ENCODE measurements at places on chromosomes 12 and 14.

- DNase-seq, result no peak
These were observed 79.0 kb downstream of the TMX1 start for GRCh38 chr14:51318813-51319597.

DNA sequence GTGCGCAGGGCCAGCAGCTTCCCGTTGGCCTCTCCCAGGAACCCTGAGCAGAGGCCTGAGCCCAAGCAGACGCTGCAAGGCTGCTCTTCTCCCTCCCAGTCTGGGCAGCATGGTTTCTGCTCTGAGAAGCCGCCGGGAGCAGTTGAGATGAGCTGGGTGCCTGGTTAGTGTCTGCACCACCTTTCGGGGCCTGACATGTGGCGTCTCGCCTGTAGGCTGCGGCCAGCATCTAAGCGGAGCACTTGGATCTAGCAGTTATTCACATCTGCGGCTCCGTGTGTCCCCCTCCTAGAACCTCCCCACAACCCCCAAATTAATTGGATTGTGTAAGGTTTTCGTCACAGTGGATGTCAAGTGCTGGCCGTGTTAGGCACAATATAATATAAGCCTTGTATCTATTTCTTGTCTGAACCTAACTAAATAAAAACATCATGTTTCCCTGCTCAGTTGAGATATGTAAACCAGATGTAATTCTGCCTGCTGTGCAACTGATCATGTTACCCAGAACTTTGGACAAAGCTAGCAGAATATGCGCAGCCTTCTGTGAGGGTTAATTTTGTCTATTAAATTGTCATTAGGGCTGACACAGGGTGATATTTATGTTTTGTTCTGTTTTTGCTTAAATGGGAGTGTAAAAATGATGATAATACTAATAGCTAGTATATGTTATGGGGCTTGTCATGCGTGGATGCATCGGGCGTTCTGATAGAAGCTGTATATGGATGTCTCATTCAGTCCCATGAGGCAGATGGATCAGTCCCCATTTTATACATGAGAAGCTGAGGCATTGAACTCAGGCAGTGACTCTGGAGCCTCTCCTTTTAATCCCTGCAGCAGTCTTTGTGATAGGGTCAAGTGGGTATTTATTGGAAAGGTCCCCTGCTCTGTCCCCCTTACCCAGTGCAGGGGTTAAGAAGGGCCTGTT, 45.8 kb downstream of the ELK3 start:
- DNase-seq, result no peak

- DNase-seq, result no peak
These were observed 15.8 kb upstream of the GCH1 start for GRCh38 chr14:54918427-54918826.

GRCh38 chr14:105326891-105327694, 12.5 kb downstream of the PACS2 start:
- DNase-seq, result no peak

DNA sequence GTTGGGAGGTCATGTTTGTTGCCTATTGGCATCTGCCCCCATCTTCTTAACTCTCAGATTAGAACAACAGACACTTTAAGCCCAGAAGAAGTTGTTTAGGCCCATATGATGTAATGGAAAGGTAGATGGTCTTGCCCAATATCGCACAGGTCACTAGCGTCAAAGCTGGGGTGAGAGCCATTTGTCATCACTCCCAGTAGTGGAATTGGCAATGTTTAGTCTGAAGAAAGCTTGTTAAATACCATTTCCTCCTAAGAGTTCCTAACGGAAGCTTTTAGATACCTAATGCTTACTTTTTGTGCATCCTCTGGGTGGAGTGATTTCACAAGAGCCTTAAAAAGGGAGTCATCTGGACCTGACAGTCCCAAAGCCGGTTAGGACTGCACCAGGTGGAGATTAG, 125.4 kb downstream of the DACT1 start:
- DNase-seq, result no peak

GRCh38 chr12:120649442-120650232, 9.2 kb downstream of the CABP1 start:
- no peak for DNase-seq

DNA sequence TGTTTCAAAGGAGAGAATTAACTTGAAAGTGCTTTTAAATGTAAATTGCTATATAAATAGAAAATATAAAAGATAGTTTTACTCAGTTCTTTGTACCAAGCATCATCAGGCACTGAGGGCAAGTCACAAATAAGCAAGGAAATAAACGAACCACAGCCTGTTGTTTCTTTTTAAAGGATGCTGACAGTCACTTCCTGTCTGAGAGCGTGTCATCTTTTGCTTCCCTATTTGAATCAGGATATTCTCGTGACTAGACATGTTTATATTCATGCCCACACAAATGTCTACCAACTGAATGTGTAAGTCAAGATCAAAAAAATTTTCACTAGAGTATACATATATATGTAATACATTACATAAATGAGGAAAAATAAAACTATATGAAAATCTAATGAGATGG, 31.4 kb upstream of the SLC2A13 start:
- DNase-seq, result no peak

GRCh38 chr14:71956920-71957563, 24.8 kb downstream of the RGS6 start:
- DNase-seq, result no peak

DNA sequence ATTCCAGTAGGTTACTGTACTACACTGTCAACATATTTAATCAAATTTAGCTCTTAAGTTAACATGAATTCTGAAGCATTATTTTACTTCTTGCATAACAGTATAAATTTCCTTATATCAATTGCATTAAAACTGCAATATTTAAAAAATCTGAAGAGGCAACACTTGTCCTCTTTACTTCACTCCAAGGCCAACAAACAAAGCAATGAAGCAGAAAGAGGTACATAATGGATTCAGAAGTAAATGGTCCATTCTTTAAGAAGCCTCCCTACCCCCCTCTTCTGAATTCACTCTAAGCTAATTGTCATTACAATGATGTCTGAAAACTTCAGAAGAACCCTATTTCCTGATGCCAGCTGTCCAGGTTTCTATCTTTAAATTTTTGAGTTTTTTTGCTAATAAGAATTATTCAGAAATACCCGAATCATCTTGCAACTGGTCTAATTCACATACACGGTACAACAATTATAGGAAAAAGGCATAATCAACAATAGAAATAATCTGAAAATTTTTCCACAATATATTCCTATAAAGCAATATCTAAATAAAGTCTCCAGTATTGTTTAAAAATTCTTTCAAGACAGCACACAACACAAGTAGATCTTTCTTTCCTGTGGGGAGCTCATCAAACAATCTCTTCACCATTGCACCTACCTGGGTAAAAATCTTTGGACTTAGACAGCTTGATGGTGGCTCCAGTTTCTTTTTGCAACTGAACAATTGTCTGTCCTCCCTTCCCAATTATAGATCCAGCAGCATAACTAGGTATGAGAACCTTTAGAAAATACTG, 2.9 kb downstream of the NOVA1 start:
- no peak for DNase-seq

- DNase-seq, result no peak
These were observed 61.5 kb upstream of the PTGR2 start for GRCh38 chr14:73789989-73790581.

GRCh38 chr14:105929327-105930081, 403.1 kb downstream of the TMEM121 start:
- DNase-seq, result no peak

DNA sequence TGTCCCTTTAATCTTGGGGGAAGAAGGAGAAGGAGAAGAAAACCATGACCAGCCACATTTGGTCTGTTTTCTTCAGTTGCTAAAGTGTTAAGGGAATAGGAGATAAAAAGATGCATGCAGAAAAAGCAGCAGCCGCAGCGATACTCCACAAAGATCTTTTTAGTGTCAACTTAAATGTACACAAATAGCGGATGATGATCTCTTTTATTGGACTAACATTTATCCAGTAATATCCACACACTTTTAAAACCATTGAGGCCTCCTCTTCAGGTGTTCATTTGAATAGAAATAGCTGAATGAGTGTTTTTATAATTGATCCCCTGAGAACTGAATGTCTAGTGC, 83.5 kb downstream of the PAPOLA start:
- no peak for DNase-seq

- no peak for DNase-seq
These were observed 10.4 kb downstream of the NAA30 start for GRCh38 chr14:57400556-57401494.

- DNase-seq, result no peak
These were observed 123.2 kb upstream of the SEL1L start for GRCh38 chr14:81656811-81657210.

DNA sequence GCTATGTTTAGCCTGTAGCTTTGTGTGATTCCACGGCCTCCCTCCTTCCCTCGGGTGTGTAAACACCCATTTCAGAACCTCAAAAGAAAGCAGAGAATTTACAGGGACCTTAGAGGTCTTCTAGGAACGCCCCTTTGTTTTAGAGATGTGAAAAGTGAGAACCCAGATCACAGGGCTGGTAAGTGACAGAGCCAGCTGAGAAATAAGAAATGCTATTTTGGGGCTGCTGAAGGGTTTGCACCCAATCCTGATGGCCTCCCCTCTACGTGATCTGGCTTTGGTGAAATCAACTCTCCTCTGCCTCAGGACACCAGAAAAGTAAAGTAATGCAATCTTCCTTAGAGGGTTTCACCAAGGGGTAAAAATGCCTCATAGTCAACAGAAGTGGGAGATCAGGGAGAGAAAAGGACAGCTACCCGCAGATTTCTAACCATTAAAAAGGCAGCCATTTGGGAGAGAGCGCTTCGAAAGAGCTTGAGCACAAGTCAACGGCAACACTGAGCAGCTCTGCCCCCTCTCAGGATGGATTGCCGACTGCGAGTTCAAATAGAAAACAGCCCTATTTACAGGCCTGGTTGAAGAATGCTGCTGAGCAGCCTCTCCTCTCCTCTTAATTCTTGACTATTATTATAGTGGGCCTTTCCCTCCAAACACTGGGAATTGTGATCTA, 78.5 kb upstream of the RASSF3 start:
- no peak for DNase-seq

DNA sequence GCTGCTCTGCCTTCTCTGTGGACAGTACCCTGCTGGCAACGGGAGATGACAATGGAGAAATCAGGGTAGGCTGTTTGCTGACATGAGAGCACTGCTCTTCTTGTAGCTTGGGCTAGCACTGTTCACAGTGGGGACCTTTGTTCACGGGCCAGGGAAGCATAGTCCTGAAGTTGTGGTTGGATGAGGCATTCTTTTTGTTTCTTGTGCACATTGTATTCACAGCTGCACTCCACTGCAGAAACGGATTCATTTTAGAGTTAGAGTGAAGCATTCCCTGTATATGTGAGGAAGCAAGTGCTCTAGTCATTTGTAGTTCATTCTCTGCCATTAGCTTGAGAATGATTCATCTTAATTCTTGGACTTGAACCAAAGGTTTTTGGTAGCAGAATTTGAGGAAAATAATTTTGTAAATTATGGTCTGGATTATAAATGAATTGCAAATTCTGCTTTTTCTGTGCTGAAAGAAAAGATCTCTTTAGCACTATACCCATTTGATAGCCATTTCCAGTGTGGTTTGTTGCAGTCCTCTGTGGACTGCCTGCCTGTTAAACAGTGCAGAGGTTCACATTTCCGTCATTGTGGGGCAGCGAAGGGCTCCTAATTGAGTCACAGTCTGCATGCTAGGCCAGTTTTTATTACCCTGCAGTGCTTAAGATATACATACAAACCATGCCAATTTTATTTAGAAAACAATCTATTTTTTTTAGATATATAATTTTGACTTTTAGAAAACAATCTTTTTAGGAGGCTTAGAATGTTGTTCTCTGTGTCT, 80.6 kb downstream of the APAF1 start:
- DNase-seq, result no peak

DNA sequence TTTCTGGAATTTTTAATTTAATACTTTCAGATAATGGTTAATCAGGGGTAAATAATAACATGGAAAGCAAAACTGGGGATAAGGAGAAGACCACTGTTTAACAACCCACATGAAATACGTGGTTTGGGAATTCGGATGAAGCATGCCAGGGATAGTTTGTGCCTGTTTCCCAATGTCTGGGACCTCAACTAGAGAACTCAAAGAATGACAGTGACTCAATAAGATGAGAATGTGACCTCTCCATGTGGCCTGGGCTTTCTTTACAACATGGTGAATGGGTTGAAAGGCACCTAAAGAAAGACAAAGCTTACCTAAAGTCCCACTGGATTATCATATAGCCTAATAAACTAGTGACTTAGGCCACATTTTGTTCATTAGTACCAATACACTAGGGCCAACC, 460.3 kb upstream of the LRFN5 start:
- DNase-seq, result no peak

GRCh38 chr14:74612350-74613021, 449 bp upstream of the LTBP2 start:
- DNase-seq, result peak; percentile 60

GRCh38 chr14:50955373-50956043, 11.2 kb upstream of the PYGL start:
- DNase-seq, result no peak

DNA sequence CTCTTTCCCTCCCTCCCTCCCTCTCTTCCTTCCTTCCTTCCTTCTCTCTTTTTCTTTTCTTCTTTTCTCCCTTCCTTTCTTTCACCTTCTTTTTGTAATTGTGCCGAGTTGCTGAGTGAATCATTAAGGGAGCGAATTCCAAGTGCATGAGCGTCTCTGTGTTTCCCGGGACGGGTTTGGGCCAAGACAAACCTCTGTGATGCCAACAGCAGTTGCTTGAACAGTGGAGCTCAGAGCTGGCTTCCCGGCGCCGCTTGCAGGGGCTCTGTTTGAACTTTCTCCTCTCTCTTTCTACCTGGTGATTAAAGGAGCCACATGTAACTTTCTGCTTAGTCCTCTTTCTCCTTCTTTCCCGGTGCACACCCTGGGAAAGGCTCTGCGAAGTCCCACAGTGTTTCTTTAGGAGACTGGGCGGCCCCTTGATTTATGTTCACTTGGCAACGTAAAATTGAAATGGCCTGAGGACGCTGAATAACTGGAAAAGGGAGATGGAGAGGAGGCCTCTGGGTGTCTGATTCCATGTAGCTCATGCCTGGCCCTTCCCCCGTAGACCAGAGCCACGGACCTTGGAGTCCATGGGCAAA, 33.7 kb upstream of the MAP1LC3B2 start:
- no peak for DNase-seq

GRCh38 chr14:20757965-20758364, 10.2 kb upstream of the EDDM3B start:
- DNase-seq, result no peak

Measured in activated naive CD8-positive, alpha-beta T cell treated with anti-CD3 and anti-CD28 coated beads, Interleukin-2, amount 50 U/mL, for 16 hours (primary cell).